Brain pericyte (primary cell): ENCODE measurements at places on chromosomes 6 and 20.

GRCh38 chr20:8860011-8860495 is 208.8 kb upstream of the PLCB4 start:
- DNase-seq = no peak

- DNase-seq = no peak
These were observed 8.8 kb upstream of the RSPH3 start for GRCh38 chr6:159008656-159009288.

GRCh38 chr6:108982154-108983113 is 112.2 kb downstream of the SESN1 start:
- DNase-seq = no peak

- no peak for DNase-seq
These were observed 84.5 kb downstream of the PSMG4 start for GRCh38 chr6:3343089-3343883.

GRCh38 chr20:21315138-21315537 is 12.0 kb downstream of the XRN2 start:
- no peak for DNase-seq
